Fibroblast of gingiva (primary cell): ENCODE measurements at places on chromosomes 2 and 18.

GRCh38 chr2:43325107-43325811 is 98.9 kb upstream of the ZFP36L2 start:
- no peak for DNase-seq

- no peak for DNase-seq
Measured at GRCh38 chr18:63834471-63835113, 52.9 kb upstream of the SERPINB2 start.

DNA sequence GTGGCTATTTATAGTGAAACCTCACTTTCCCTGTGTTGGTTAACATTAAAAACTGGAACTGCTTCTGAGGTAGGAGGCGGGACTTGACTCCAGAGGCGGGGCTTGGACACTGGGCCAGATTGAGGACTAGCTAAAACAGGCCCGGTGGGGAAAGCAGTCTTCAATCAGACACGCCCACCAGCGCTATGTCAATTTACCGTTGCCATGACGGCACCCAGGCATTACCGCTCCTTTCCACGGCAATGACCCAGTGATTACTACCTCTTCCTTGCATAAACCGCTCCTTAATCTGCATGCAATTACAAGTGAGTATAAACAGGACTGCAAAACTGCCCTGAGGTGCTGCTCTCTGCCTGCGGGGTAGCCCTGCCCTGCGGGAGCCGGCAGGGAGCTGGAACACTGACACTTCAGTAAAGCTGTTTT is 35.3 kb downstream of the LRRFIP1 start:
- DNase-seq: peak; percentile 95

DNA sequence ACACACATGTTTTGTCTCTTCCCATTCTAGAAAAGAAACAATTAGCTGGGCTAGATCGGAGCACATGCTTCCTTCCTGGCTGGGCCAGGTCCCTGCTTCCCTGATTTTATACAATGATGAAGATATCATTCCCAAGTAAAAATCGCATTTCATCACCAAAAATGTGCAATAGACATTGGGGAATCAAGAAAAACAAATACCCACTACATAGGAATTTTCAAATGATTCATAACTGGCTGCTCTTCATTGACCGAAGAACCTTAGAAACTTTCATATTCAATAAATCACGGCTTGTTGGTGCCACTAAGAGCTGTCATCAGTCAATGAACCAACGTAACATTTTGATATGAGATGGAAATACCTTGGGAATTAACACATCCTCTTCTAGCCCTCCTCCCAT is 373.6 kb upstream of the TRIB2 start:
- DNase-seq: no peak

- DNase-seq: peak; percentile 84
Measured at GRCh38 chr2:100610381-100610831, 47.6 kb downstream of the PDCL3 start.

- no peak for DNase-seq
Measured at GRCh38 chr18:53886058-53886457, 338.4 kb downstream of the MBD2 start.

DNA sequence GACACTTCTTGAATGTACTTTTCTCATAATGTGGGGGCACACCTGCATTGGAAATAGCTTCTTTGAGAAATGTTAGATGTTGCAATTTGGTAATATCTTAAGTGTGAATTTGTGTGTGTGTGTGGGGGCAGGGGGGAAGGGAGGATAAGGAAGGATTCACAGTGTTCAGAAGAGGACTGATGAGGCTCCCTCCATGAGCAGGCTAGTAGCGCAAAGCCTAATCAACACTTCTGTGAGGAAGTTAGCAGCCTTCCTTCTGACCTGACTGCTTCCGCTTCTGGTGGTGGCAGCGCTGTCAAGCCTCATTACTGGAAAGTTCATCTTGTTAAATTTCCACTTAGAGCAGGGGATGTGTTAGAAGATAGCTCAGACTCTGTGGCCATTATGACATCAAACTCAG is 295.4 kb upstream of the SPRED2 start:
- DNase-seq: no peak

DNA sequence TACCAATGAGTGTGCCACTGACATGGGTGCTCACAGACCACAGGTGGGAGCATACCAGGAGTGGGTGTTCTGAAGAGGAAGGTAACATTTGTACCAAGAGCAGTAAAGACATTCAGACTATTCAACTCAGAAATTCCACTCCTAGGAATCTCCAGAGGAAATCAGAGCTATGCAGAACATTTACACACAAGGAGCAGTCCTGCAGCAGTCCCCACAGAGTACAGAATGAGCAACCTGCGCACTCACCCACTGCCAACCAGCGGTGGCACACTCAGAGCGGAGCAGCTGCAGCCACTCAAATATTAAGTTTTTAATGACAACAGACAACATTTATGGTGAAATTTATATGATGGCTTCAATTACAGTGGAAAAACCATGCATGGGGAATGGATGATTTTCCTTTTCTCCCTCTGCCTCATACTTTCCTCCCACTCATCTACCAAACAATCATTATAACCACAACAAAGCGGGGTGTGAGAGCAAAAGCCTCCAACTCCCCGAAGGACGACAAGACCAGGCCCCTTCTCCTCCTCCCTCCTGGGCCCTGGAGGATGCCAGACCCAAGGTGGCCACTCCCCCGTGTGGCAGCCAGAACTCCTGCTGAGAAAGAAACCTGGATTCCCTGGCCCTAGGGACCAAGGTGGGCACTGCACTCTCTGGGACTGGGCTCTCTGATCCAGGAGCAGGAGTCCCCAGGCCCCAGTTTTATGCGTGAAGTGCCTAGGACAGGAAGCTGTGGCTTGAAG is 5.4 kb downstream of the HS6ST1 start:
- DNase-seq: peak; percentile 36

- no peak for DNase-seq
Measured at GRCh38 chr18:49562481-49563129, 748 bp downstream of the LIPG start.

GRCh38 chr2:9002637-9003365 is 683 bp downstream of the MBOAT2 start:
- no peak for DNase-seq

GRCh38 chr2:33505966-33506365 is 29.5 kb downstream of the RASGRP3 start:
- DNase-seq: no peak

DNA sequence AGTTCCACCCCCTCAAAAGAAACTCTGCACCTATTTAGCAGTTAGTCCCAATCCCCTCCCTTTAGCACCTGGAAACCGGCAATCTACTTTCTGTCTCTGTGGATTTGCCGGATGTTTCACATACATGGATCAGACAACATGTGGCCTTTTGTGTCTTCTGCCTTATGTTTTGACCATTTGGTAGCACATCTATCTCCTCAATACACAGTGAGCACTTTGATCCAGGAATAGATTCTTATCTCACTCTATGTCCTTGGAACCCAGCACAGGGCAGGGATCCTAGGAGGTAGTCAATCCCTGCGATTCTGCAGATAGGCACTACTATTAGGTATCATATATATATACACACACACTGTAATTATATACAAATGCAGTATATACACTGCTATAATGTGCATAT is 3.8 kb upstream of the OTOF start:
- no peak for DNase-seq

GRCh38 chr2:191869178-191869577 is 22.3 kb upstream of the CAVIN2 start:
- DNase-seq: peak; percentile 24

- peak; percentile 34 for DNase-seq
Measured at GRCh38 chr18:49510393-49511115, 23.5 kb upstream of the C18orf32 start.

GRCh38 chr18:27249933-27250332 is 64.8 kb upstream of the CHST9 start:
- no peak for DNase-seq

GRCh38 chr2:164808776-164809175 is 32.8 kb downstream of the COBLL1 start:
- peak; percentile 63 for DNase-seq

DNA sequence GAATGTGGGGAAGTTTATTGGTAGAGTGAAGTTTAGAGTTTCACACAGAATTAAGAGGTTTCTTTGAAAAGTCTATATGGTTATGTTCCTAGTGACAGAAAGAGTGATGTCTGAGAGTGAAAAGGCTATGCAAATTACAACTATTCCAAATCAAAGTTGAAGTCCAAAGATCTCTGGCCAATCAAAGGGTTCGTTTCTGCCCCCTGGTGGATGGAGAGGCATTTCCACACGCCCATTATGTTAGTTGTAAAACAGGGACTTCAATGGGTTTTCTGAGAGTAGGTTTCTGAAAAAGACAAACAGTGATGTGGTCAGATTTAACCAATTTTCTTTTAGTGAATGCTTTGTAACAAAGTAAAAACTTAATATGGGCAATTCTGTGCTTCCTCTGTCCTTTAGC is 441.5 kb upstream of the POU3F3 start:
- no peak for DNase-seq

DNA sequence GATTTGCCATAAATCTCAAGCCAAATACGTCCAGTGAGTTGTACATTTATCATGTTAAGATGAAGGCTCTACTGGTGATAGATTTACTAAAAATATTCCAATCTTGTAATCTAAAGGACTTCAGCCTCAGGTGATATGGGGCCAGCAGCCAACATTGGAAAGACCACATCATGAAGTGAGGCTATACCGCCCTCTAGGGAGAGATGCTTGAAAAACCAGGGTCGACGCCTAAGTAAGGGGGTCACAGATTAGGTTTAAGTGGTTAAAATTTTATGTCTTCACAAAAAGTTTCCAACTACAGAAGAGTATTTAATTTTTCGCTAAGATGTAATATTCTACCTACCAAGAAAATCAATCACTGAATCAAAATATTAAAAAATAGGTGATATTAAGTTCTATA is 33.3 kb downstream of the DOCK10 start:
- DNase-seq: no peak

- no peak for DNase-seq
Measured at GRCh38 chr18:10142056-10142455, 228.2 kb downstream of the VAPA start.

DNA sequence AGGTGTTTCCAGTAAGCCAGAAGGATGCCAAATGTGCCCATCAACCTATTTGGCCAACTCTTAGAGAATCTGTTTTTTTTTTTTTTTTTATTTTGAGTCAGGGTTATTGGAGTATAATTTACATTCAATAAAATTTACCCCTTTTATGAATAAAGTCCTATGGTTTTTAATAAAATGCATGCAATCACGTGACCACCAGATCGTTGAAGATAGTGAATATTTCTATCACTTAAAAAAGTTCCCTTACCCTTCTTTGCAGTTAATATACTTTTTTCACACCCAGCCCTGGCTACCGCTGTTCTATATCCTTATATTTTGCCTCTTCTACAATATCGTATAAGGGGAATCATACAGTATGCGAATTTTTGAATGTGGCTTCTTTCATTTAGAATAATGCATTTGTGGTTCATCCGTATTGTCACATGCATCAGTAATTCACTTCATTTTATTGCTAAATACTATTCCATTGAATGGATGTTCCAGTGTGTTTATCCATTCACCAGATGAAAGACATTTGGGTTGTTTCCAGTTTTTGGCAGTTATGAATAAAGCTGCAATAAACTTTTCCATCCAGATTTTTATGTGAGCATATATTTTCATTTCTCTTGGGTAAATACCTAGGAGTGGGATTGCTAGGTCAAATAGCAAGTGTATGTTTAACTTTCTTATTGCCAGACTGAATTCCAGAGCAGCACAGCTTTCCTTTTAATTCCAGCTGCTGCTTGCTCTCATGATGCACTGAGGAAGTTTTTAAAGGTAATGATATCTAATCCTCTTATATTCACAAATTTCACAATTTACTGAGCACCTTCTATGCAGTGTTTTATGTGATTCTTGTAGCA is 156.3 kb upstream of the NT5C1B start:
- no peak for DNase-seq

- peak; percentile 15 for DNase-seq
Measured at GRCh38 chr2:143171817-143172216, 42.6 kb downstream of the ARHGAP15 start.

DNA sequence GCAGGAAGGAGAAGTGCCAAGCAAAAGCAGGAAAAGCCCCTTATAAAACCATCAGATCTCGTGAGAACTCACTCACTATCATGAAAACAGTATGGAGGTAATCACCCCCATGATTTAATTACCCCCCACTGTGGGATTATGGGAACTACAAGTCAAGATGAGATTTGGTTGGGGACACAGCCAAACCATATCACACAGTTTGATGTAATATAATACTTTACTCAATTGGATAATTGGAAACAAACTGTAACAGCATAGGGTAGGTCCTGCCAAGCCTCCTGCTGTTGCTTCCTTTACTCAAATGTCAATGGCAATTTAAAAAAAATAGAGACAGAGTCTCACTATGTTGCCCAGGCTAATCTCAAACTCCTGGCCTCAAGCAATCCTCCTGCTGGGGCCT is 15.5 kb upstream of the METTL21A start:
- peak; percentile 55 for DNase-seq

DNA sequence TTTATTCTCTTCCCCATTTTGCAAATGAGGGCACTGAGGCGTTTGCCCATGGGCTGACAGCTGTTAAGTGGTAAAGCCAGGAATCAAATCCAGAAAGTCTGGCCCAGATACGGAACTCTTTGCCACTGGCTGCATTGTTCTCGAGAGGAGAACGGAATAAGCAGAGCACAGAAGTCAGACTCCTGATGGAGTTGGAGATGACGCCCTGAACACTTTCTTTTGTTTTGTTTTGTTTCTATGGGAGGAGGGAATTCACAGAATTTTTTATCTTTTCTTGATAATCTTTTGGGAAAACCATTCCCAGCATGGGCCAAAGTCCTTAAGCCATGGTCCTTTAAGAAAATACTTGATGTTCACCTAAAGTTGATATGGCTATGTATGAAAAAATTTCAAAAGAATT is 322.2 kb downstream of the RDH14 start:
- no peak for DNase-seq

DNA sequence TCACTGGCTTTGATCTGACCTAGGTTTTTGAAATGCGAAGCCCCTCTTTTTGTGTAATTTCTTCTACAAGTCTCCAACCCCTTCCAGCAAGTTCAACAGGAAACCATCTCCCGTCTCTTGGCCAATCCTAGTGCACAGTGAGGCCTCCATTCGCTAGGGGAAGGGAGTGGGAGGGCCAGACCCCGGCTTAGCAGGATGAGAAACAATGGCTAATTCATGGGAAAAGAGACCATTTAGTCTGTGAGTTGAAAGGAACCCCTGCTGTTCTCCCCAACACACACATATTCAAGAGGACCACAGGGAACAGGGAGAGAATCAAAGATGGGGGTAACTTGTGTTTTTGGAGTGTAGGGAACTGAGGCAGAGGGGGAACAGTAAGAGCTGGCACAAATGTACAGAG is 83.0 kb downstream of the RTN4 start:
- no peak for DNase-seq
